Right atrium auricular region (tissue), 2 donors: ENCODE measurements at places on chromosomes 5 and 9. TPM values are rescaled to one million over a fixed set of nuclear protein-coding genes. Genes with fewer than 3 reads are reported as not detected.

DNA sequence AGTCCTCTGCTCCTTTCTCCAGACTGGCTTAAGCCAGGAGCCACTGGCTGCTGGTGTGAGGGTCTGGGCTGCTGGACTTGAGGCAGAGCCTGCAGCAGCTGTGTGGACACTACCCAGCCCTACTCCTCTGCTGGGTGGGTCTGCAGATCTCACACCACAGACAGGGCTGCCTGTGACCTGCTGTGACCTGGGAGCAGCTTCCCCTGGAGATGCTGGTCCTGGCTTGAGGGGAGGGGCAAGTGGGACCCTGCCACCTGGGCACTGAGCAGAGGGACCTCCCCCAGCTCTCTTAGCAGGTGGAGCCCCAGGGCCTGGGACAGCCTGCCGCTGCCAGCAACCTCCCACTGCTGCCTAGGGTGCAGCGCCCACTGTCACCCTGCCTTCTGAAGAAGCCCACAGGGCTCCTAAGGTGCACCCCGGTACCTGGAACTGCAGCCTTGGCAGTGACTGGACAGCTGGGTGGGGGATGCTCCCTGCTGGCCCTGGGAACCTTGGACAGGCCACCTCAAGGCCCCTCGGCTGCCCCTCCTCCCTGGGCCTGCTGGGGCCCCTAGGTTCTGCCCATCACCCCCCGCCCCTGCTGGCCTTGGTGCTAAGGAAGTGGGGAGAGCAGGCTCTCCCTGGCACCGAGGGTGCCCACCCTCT is 9.1 kb downstream of the CACFD1 start:
- DNase-seq = no peak

- no peak for DNase-seq
These were observed 1.7 kb downstream of the GRHPR start for GRCh38 chr9:37424204-37424685.

SGCD gene
- 85.1 TPM for total RNA-seq

ALAD gene
- 16.2 TPM for total RNA-seq
